Psoas muscle (tissue), 8 donors: ENCODE measurements at places on chromosomes 5 and 9. TPM values are rescaled to one million over a fixed set of nuclear protein-coding genes. Genes with fewer than 3 reads are reported as not detected.

DNA sequence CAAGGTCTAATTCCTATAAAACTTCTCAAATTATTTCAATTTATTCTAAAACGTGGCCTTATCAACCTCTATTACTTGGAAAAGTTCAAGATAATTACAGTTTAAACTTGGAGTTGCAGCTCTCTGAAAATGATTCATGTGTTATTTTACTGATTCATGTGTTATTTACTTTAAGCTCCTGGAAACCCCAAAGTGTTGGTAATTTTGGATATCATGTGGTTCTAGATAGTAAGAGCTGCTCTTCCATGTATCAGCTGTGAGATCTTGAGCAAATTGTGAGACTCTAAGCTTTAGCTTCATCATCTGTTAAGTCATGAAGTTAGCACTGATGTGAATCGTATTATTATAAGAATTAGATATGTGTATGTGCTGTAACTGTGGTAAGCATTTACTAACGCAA is 749.2 kb downstream of the TLE4 start:
- H3K27me3 ChIP-seq: no peaks in the 10 kb centered on the region
- no peak overlapping the region for H3K4me3 ChIP-seq
- no peak overlapping the region for H3K27ac ChIP-seq

LRSAM1 gene
- total RNA-seq: 17.7 TPM

GRCh38 chr5:58462623-58463230 is 2.8 kb upstream of the PLK2 start:
- H3K4me1 ChIP-seq: peaks cover 3% of the 10 kb centered on the region
- H3K27ac ChIP-seq: no peak overlapping the region
- peaks cover 10% of the 10 kb centered on the region for H3K36me3 ChIP-seq
- no peak overlapping the region for H3K4me3 ChIP-seq
- H3K27me3 ChIP-seq: no peaks in the 10 kb centered on the region

PDE6A gene
- 0.04 TPM for total RNA-seq

GRCh38 chr5:179272326-179273072 is 72.8 kb downstream of the ADAMTS2 start:
- H3K4me1 ChIP-seq: peaks cover 5% of the 10 kb centered on the region
- H3K27ac ChIP-seq: no peak overlapping the region
- H3K27me3 ChIP-seq: no peaks in the 10 kb centered on the region
- H3K4me3 ChIP-seq: no peak overlapping the region

DNA sequence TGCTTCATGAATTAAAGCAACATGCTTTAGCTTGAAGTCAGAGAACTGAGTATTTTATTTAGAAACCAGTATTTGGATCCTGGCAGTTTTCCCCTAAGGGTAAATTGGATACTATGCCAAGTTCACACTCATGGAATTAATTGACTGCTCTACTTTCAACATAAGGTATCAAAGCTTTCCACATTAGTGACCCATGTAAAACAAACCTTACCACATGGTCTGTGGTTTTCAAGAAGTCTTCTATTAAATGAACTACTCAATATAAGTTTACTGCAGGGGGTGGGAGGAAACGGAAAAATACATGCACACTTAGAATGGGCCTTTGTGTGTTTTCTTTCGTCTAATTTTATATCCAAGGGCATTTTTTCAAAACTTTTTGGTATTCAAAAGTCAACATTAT is 232.0 kb upstream of the FBXL7 start:
- no peak for DNase-seq
- H3K36me3 ChIP-seq: no peaks in the 10 kb centered on the region
- H3K4me1 ChIP-seq: no peaks in the 10 kb centered on the region
- no peaks in the 10 kb centered on the region for H3K27me3 ChIP-seq
- no peak overlapping the region for H3K27ac ChIP-seq
- no peak overlapping the region for H3K4me3 ChIP-seq
